ENCODE measurements at places on chromosomes 4 and X. TPM values are rescaled to one million over a fixed set of nuclear protein-coding genes. Genes with fewer than 3 reads are reported as not detected.
A peak's percentile ranks its signal among the peaks of the same experiment; 100 is the strongest.

ASB9 gene
- 7.5 TPM for total RNA-seq

DNA sequence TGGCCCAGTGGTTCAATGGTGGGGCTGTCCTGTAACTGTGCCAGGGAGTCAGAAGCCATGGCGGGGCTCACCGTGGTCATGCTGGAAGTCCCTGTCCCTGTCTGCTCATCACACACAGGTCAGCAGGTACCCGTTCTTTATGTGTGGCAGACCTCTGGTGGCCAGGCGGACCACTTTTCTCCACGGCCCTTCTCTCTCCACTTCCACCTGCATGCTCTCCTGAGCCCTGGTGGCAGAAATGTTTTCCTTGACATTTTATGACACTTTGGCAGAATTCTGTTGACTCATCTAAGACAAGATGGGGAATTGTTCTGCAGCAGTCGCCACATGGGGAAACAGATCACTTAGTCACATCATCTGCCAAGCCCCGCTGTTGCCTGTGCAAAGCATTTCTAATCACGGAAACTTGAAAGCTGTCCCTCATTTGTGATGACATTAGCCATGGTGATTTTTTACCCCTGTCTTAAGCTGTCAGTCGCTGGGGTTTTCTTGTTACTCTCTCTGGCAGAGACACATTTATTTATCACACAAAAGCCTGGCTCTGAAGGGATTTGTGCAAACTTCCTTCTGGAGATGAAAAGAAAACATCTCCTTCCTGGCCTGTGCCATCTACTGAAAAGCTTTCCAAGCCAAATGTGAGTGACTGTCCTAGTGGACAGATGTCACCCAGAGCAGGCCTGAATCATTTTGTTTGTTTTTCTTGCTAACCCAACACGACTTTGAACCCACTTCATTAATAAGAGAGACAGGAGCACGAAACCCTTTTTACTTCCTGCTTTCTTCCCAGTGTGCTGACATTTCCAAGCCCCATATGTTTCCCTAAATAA lies 38.8 kb upstream of the STIM2 start:
- peak overlapping the region; percentile 32 for H3K27ac ChIP-seq
- H3K27me3 ChIP-seq, result no peaks in the 10 kb centered on the region
- H3K36me3 ChIP-seq, result no peaks in the 10 kb centered on the region
- no peaks in the 10 kb centered on the region for H3K4me1 ChIP-seq
- no peak overlapping the region for H3K4me3 ChIP-seq

- H3K36me3 ChIP-seq, result no peaks in the 10 kb centered on the region
- H3K27ac ChIP-seq, result no peak overlapping the region
- H3K4me1 ChIP-seq, result no peaks in the 10 kb centered on the region
Observed at GRCh38 chr4:80409809-80410208, 74.3 kb downstream of the CFAP299 start.

- DNase-seq, result no peak
- no peaks in the 10 kb centered on the region for H3K4me1 ChIP-seq
- no peaks in the 10 kb centered on the region for H3K36me3 ChIP-seq
- H3K27ac ChIP-seq, result no peak overlapping the region
- no peak overlapping the region for H3K4me3 ChIP-seq
- no peaks in the 10 kb centered on the region for H3K27me3 ChIP-seq
Observed at GRCh38 chr4:13944095-13944511, 316.6 kb upstream of the BOD1L1 start.

- H3K27me3 ChIP-seq, result no peaks in the 10 kb centered on the region
- no peak overlapping the region for H3K4me3 ChIP-seq
- H3K27ac ChIP-seq, result no peak overlapping the region
- H3K4me1 ChIP-seq, result peaks cover 33% of the 10 kb centered on the region
- peak; percentile 43 for DNase-seq
- no peaks in the 10 kb centered on the region for H3K36me3 ChIP-seq
Observed at GRCh38 chr4:23856630-23857029, 33.2 kb downstream of the PPARGC1A start.
